NCI-H1417 treated with DMSO at 0.1 percent for 48 hours (cell line): ENCODE measurements at places on chromosomes 13 and 19.

GRCh38 chr19:7641290-7642276 lies 4.7 kb downstream of the STXBP2 start:
- DNase-seq: no peak

GRCh38 chr13:26423629-26424028 lies 133.9 kb upstream of the WASF3 start:
- no peak for DNase-seq

DNA sequence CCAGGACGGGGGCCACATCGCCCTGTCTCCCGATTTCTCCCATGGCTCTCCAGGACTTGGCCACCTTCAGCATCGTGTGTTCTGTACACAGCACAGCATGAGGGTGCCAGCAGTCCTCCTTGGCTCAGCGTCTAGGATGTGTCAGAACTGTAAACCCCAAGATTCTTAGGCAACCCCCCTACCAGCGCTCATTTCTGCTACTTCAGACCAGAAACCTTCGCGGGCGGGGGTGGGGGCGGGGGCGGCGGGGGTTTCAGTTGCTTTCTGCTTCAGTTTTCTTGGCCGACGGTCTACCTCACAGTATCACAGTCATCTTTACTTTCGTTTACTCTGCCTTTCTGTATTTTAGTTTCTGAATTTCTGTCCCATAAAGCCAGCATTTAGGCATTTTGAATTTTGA lies 82.4 kb downstream of the GGACT start:
- no peak for DNase-seq

GRCh38 chr13:110652231-110652730 lies 36.9 kb downstream of the NAXD start:
- no peak for DNase-seq

GRCh38 chr19:16078759-16079707 lies 2.7 kb downstream of the TPM4 start:
- no peak for DNase-seq

GRCh38 chr19:30390356-30390988 lies 18.3 kb downstream of the ZNF536 start:
- no peak for DNase-seq

GRCh38 chr19:38303517-38304351 lies at the start of gene C19orf33:
TSS of gene C19orf33 (plus strand) at chr19:38304251. CDS start at chr19:38304262, 11 bp downstream.
- no peak for DNase-seq

DNA sequence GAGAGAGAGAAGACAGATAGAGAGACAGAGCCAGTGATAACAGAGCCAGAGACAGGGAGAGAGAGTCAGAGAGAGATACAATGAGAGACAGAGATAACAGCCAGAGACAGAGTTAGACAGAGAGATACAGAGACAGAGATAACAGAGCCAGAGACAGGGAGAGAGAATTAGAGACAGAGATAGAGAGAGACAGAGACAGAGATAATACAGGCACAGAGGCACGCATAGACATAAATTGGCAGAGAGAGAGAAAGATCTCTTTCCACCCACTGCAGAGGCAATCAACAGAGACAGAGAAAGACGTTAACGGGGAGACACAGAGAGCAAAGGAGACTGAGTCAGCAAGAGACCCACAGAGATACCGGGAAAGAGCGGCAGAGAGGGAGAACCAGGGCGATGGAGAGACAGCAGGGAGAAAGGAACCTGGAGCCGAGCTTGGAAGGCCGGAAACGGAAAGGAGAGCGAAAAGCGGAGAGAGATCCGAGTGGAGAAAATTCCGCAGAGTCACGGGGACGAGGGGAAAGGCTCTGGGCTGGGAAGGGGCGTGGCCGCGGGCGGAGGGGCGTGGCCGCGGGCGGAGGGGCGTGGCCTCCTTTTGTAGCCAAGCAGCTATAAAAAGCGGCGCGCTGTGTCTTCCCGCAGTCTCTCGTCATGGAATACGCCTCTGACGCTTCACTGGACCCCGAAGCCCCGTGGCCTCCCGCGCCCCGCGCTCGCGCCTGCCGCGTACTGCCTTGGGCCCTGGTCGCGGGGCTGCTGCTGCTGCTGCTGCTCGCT lies at the start of gene TNFSF9:
Gene TNFSF9, plus strand, starts transcription at position 641 of the 777 bp plus-strand sequence. Its CDS starts 11 bp downstream, at position 652.
- peak; percentile 5 for DNase-seq

DNA sequence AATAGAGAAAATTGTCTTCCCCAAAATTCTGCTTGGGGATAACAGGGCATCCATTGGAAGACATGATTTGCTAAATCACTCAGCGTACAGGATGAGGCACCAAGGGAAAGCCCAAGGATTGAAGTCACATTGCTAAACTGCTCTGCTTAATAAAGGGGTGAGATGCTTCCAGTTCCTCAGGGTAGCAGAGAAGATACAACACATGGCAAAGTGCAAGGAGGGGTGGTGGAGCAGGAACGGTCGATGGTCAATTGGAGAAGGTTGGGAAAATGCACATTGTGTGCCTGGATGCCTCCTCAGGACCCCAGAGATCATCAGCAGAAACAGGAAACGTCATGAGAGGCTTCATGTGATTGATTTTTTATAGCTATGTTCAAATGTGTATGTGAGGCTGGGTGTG lies 116.3 kb upstream of the SOX1 start:
- no peak for DNase-seq

GRCh38 chr13:113948034-113948742 lies 25.7 kb downstream of the C13orf46 start:
- DNase-seq: no peak
